ENCODE measurements at places on chromosomes 3 and 15. TPM values are rescaled to one million over a fixed set of nuclear protein-coding genes. Genes with fewer than 3 reads are reported as not detected.

RARRES1 gene
- total RNA-seq, result 4.9 TPM

BFSP2 gene
- total RNA-seq, result not detected

CFAP92 gene
- not detected for total RNA-seq

ZKSCAN7 gene
- total RNA-seq, result 4.1 TPM

NR2E3 gene
- total RNA-seq, result not detected

KY gene
- not detected for total RNA-seq

HIGD2B gene
- not detected for total RNA-seq

TASOR gene
- total RNA-seq, result 23.7 TPM

SHC4 gene
- 2.9 TPM for total RNA-seq

SERINC4 gene
- not detected for total RNA-seq

DLG1 gene
- 81.2 TPM for total RNA-seq

TMC3 gene
- not detected for total RNA-seq

DNAJA4 gene
- total RNA-seq, result 0.09 TPM

CILP gene
- total RNA-seq, result not detected

CFAP20DC gene
- 4.8 TPM for total RNA-seq

DUOX1 gene
- not detected for total RNA-seq

TMEM207 gene
- total RNA-seq, result not detected

PTH1R gene
- total RNA-seq, result not detected

DUOXA2 gene
- not detected for total RNA-seq

PLAAT1 gene
- total RNA-seq, result 1.4 TPM

All from SJSA1 (cell line).